ENCODE measurements at places on chromosomes 11 and 22.

DNA sequence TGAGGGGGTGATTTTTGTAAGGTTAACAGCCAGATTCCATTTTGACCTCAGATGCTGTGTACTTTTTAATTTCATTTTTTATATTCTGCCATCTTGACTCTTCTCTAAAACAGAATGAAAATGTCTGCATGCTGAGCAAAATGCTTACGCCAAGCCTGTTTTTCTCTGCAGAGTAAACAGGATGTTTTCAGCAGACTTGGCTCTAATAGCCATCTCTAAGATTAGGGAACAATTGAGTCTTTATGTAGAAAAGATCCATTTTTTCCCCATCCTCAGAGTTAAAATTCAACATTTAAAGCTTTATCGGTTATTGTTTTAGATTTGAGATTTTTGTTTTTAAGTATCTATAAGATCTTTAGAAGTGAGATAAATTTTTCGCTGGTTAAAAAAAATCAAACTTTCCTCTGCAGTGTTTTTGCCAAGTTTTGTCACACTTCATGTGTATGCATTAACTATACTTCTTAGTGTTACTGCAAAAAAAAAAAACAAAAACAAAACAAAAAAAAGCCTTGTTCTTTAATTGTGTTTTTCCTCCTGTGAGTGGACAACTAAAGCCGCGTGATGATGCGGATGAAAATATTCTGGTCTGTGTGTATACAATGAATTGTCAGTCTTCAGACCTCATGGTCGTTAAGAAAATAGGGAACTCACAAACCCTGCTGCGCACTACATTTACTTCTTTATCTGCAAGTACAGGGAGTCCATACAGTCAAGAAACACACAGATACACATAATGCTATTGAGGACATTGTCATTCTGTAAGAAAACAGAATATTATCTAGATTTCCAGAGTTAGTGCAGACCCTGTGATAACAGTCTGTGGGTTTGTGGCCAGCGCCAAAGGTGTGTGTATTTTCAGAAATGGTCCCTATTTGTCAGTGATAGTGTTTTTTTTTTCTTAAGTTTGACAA, 17.5 kb upstream of the ADSL start:
- DNase-seq, result no peak

GRCh38 chr11:61744609-61745156, 7.8 kb upstream of the MYRF start:
- DNase-seq, result no peak

- DNase-seq, result no peak
These were observed 1376.1 kb upstream of the TENM4 start for GRCh38 chr11:80816966-80817365.

DNA sequence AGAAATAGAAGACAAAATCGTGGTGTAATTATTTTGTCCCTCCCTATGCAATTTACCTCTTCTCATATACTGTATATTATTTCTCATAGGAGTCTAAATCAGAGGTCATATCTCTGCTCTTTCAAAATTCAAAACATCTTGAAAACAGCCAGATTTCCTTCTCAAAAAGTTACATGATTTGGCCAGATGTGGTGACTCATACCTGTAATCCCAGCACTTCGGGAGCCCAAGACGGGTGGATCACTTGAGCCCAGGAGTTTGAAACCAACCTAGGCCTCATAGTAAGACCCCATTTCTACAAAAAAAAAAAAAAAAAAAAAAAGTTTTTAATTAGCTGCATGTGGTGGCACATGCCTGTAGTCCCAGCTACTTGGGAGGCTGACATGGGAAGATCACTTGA, 29.0 kb upstream of the DNAJB7 start:
- DNase-seq, result no peak

DNA sequence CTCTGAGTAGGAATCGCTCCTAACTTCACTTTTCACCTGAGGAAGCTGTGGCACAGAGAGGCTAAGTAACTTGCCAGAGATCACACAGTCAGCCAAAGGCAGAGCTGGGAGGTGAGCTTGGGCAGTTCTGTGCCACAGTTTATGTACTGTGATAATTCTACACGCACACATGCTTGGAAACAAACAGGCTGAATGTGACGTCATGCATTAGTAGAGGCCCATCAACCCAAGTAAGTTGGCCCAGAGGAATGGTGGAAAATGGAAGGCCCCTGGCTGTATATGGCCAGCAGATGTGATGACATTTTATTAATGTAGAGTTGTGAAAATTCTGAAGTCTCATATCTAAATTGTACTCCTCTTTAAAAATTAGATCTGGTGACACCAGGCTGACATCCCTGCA, 394.0 kb downstream of the MIAT start:
- no peak for DNase-seq

GRCh38 chr22:27115816-27116256, 458.4 kb downstream of the MIAT start:
- no peak for DNase-seq

DNA sequence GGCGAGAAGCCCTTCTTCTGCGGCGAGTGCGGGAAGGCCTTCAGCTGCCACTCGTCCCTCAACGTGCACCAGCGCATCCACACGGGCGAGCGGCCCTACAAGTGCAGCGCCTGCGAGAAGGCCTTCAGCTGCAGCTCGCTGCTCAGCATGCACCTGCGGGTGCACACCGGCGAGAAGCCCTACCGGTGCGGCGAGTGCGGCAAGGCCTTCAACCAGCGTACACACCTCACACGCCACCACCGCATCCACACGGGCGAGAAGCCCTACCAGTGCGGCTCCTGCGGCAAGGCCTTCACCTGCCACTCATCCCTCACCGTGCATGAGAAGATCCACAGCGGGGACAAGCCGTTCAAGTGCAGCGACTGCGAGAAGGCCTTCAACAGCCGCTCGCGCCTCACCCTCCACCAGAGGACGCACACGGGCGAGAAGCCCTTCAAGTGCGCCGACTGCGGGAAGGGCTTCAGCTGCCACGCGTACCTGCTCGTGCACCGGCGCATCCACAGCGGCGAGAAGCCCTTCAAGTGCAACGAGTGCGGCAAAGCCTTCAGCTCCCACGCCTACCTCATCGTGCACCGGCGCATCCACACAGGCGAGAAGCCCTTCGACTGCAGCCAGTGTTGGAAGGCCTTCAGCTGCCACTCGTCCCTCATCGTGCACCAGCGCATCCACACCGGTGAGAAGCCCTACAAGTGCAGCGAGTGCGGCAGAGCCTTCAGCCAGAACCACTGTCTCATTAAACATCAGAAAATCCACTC, 12.2 kb downstream of the ZNF74 start:
- DNase-seq, result no peak

DNA sequence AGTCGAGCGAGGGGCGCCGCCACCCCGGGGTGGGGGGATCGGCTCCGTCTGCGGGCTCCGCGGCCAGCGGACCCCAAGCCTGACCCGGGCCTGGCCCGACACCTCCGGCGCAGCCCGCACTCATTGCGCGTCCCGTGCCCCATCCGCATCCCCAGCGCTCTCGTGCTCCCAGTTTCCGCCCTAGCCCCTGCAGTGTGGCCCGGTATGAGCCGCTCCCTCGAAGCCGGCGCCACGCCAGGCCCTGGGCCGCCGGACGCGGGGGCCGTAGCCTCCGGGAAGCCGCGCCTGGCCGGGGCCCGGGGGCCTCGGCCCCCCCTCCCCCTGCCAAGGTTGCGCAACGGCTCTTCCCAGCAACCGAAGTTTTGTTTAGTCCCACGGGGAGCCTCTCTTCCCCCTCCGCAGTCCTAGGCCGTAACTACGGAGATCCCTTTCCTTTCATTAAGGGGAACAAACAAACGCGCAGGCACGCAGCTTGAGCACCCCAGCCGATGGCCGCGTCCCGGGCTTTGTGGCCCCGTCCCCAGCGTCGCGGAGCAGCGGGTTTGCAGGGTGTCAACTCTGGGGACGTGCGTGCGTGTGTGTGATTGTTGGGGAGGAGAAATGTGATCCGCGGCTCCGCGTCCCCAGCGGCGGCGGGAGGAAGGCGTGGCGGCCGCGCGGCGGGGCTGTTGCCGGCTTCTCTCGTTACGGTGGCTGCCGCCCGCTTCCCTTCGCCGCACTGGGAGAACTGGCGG, 883 bp downstream of the HIPK3 start:
- peak; percentile 83 for DNase-seq

DNA sequence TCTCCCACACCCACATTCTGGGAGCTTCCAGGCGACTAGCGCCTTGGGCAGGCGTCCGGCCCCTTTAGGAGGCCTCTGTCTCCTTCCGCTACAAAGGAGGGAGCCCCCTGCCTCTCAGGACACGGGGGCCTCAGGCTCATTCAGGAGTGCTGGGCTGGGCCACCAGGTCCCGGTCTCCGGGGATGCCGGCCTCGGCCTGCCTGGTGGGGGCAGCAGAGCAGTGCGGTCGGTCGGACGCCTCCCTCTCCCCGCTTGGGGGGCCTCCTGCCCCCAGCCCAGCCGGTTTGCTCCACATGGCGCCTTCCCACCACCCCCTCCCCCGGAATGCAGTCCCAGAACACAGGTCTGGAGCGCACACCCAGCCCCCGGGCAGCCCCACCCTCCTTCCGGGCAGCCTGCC, 21.9 kb downstream of the MRPL23 start:
- DNase-seq, result no peak

GRCh38 chr22:45125188-45125587, 38.5 kb upstream of the NUP50 start:
- DNase-seq, result no peak

DNA sequence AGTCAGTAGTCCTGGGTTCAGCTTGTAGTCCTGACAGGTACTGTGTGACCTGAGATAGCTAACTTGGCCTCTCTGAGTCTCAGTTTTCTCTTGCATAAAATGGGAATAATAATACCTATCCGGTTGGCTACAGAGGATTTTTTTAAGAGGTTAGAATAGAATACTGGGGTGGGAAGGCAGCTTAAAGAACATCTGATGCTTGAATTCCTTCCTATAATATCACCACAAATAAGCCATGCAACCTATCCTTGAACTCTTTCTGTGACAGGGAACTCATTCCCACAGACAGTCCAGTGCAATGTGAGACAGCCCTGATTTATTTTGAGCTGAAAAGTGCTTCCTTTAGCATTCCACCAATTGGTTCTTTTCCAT, 110.1 kb downstream of the CCDC81 start:
- DNase-seq, result no peak

DNA sequence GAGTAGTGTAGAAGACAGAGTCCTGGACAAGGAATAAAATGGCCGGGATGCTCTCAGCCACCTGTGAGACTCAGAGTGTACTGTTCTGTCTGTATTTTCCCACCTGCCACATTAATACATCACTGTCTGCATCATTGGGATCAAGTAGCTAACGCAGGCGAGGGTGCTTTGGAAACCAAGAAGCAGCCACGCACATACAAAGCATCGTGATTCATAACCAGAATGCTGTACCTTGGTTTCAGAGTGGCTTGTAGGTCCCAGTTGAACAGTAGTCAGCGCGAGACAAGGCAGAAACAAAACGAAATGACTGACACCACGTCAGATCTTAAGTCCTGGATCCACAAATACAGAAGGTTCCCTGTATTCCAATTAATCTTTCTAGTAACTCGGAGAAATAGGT, 198.3 kb downstream of the GRIK4 start:
- no peak for DNase-seq

DNA sequence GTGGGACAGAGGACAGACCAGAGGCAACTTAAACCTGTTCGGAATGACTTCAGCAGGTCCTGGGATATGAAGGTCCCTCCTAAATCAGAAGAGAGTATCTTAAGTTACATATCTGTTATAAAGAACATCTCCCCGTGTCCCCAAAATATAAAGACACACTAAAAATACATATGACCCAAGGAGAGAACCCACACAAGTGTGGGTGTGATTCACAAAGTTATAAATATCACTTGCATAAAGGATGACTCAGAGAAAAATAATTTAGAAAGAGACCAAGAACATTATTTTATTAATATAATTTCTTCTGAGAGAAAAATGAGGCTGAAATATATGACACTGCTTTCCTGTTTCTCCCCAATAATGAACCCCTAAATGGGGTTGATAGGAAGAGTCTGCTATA, 14.2 kb downstream of the OR5B21 start:
- no peak for DNase-seq
